ENCODE measurements at places on chromosomes 13 and 19.
A peak's percentile ranks its signal among the peaks of the same experiment; 100 is the strongest.

DNA sequence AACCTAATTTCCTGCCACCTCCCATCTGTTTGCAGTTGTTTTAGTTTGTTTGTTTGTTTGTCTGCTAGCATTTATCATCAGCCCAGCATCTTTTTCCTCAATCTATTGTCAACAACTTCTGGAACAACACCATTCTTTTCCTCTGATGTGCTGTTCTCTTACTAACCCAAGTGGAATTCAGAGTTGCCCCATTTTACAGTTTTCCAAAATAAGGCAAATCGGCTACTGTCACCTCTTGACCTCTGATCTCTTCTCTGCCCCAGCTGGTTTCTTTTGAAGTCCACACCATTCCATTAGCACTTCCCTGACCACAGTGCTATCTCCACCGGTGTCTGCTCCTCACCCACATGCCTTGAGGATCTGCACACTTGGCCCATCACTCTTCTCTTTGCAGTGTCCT, 102.4 kb downstream of the EFNB2 start:
- no peaks in the 10 kb centered on the region for H3K36me3 ChIP-seq
- H3K27me3 ChIP-seq: no peaks in the 10 kb centered on the region
- no peaks in the 10 kb centered on the region for H3K4me1 ChIP-seq
- H3K27ac ChIP-seq: no peak overlapping the region
- no peak for DNase-seq

DNA sequence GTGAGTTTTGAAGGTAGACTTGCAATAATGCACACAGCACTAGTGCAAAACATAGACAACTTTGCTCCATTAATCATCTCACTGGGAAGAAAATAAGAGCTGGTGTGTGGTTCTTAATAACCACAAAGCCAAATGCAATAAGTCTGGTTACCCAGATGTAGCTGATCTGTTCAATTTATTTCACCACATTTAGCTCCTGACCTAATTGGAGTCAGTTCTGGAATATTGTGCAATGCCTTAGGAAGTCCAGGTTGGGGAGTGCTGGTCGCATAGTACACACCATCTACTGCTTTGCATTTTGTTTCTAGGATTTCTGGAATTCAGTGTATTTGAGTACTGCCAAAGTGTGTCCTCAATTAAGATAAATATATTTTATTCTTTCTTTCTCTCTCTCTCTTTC, 483.3 kb upstream of the SPRY2 start:
- no peak overlapping the region for H3K4me3 ChIP-seq
- H3K4me1 ChIP-seq: no peaks in the 10 kb centered on the region

DNA sequence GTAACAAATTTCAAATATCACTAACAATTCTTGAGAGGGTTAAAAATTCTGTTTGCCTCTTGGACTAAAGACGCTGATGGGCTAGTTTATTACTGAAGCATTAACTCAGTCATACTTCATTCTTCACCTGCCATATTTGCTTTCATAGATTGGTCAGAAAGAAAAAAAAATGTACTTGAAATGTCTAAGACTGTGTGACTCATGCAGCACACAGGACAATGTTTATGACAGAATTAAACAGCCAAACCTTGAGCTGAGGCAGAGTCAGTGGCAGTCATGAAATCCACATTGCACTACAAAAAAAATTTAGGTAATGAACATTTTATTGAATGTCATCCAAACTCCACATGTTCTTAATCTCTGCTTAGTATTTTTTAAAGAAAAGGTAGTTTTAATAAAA, 135.6 kb downstream of the PRR20E start:
- no peak overlapping the region for H3K27ac ChIP-seq
- no peak for DNase-seq
- H3K4me1 ChIP-seq: no peaks in the 10 kb centered on the region
- no peaks in the 10 kb centered on the region for H3K27me3 ChIP-seq
- H3K4me3 ChIP-seq: no peak overlapping the region
- no peaks in the 10 kb centered on the region for H3K36me3 ChIP-seq

DNA sequence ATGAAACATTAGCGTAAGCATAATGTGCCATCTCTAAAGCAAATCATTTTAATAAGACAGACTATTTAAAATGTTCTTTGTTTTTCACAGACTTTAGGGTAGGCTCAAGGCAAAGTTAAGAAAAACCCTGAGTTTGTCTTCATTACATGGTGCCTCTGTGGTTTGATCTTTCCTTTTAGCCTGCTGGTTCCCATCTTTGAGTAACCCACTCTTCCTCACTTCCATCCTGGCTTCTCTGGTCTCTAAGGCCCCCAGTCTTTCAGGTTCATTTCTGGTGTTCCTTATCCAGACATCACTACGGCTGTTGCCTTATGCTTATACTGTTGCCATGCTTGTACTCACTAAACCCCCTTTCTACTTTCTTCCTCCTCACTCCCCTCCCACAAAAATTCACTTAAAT, 38.4 kb downstream of the DACH1 start:
- H3K4me1 ChIP-seq: no peaks in the 10 kb centered on the region
- no peaks in the 10 kb centered on the region for H3K27me3 ChIP-seq
- no peaks in the 10 kb centered on the region for H3K36me3 ChIP-seq
- DNase-seq: no peak
- no peak overlapping the region for H3K27ac ChIP-seq
- H3K4me3 ChIP-seq: no peak overlapping the region

DNA sequence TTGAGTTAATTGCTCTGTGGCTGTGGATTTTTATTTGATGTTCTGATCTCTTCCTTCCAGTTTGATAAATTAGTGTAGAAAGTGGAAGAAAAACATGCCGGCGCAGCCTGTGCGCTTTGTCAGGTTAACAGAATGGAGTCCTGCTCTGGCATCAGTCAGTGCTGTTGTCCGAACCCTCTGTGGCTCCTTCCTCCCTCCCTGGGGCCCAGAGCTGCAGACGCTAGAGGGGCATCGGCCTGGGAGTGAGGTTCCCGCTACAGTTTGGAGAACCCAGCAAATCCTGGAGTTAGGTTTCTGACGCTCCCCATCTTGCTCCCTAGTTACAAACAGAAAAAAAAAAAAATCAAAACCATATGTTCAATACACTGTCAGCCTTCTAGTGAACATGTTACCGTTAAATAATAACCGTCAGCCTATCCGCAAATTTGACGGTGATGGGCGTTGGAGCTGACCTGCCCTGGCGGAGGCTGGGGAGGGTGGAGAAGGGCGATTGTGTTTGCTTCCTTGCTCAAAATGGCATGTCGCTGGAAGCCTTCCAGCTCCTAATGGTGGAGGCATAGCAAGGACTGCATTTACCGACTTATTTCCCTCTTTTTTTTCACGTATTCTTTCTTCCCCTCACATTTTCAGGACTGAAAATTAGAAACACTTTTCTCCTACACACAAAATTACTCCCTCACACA, 13.6 kb downstream of the MBNL2 start:
- peaks cover 13% of the 10 kb centered on the region for H3K36me3 ChIP-seq
- H3K27me3 ChIP-seq: no peaks in the 10 kb centered on the region
- peaks cover 8% of the 10 kb centered on the region for H3K4me1 ChIP-seq
- H3K27ac ChIP-seq: no peak overlapping the region
- DNase-seq: no peak

GRCh38 chr19:40274585-40275544, 10.3 kb downstream of the AKT2 start:
- no peak overlapping the region for H3K27ac ChIP-seq
- no peaks in the 10 kb centered on the region for H3K27me3 ChIP-seq
- H3K36me3 ChIP-seq: no peaks in the 10 kb centered on the region
- H3K4me1 ChIP-seq: peaks cover 38% of the 10 kb centered on the region
- peak; percentile 68 for DNase-seq

DNA sequence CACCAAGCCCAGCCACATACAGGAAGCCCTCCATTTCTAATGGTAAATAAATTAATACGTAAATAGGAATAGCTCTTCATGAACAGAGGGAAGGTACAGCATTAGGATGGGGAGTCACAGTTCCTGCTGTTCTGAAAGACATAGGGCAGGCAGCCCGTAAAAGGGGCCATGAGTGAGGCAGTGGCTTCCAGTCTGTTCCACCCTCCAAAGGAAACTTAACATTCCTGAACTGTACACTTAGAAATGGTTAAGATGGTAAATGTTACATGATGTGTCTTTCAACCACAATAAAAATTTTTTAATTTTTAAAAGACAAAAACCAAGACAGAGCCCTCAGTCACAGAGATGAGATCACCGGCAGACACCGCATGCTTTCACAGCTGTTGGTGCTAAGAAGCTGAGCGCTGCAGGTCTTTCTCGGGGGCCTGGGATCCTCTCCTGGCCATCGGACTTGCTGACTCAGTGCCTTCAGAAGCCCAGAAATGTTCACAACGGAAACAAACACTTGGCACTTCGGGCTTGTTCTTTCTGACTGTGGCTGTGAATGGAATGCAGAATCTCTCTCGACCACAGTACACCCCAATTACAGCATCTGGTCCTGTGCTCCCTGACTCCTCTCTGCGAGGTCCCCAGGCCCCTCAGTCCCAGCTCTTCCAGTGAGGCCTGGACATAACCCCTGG, 36.4 kb downstream of the EPS15L1 start:
- no peak overlapping the region for H3K27ac ChIP-seq
- DNase-seq: no peak
- H3K4me3 ChIP-seq: no peak overlapping the region
- H3K36me3 ChIP-seq: peaks cover 51% of the 10 kb centered on the region

GRCh38 chr19:44092108-44092507, 2.1 kb upstream of the ZNF224 start:
- no peak for DNase-seq
- no peak overlapping the region for H3K4me3 ChIP-seq

DNA sequence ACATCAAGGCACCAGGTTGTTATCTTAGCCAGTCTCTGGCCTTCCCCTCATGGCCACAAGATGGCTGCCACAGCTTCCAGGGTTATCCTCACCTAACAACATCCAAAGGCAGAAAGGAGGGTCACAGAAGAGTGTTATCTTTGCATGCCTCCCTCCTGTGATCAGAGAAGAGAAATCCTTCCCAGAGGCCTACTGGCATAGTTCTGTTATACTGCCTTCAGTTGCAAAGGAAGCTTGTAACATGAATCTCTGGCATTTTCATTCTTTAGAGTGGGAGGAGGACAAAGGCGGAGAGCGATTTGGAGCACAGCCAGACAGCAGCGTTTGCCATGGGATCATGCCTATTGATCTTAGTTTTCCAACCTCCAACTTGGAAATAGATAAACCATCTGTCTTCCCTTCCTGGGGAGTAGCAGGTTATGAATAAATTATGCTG, 135.7 kb downstream of the DNAJC15 start:
- no peak for DNase-seq
- no peak overlapping the region for H3K4me3 ChIP-seq
- no peak overlapping the region for H3K27ac ChIP-seq

DNA sequence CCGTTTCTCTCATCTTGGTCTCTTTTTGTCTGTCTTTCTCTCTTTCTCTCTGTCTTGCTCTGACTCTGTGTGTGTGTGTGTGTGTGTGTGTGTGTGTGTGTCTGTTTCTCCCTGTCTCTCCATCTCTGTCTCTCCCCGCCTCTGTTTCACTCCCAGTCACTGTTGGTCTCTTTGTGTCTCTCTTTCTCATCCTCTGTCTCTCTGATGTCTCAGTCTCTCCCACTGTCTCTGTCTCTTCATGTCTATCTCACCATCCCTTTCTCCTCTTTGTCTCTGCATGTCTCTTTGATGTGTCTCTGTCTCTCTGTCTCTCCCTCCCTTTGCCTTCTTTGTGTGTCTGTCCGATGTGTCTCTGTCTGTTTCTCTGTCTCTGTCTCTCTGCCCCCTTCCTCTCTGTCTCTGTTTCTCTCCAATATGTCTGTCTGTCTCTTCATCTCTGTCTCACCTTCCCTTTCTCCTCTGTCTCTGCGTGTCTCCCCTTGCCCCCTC, 2.5 kb downstream of the NFIC start:
- DNase-seq: no peak
- H3K36me3 ChIP-seq: no peaks in the 10 kb centered on the region
- H3K4me1 ChIP-seq: peaks cover 24% of the 10 kb centered on the region
- no peak overlapping the region for H3K4me3 ChIP-seq

DNA sequence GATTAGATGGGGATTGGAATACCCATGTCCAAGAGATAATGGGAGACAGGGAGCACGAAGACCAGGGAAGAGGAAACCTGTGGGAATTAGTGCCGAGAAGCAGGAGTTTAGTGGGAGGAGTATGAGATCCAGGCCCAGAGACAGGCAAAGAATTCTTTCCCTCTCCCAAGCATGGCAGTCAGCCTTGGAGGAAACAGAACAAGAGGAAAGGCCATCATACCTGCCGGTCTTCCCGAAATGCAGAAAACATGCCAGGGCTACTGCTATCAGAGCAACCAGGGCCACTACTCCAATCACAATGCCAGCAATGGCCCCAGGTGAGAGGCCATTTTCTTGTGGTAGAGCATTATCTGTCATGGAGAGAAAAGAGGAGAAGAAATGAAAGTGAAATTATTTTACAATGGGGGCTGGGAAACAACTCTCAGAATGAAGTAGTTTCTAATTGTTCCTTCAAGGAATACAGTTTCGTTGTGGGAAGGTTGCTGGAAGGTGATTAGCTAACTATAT, 16.1 kb downstream of the CEACAM1 start:
- H3K27ac ChIP-seq: no peak overlapping the region
- H3K36me3 ChIP-seq: peaks cover 9% of the 10 kb centered on the region
- peaks cover 3% of the 10 kb centered on the region for H3K4me1 ChIP-seq
- DNase-seq: no peak

GRCh38 chr13:50685956-50686355, 157.5 kb downstream of the DLEU7 start:
- H3K4me1 ChIP-seq: no peaks in the 10 kb centered on the region
- no peak overlapping the region for H3K4me3 ChIP-seq
- DNase-seq: no peak

GRCh38 chr19:46394402-46394797, 19.0 kb downstream of the CCDC8 start:
- no peak overlapping the region for H3K27ac ChIP-seq
- no peak overlapping the region for H3K4me3 ChIP-seq
- H3K36me3 ChIP-seq: peaks cover 11% of the 10 kb centered on the region
- H3K4me1 ChIP-seq: no peaks in the 10 kb centered on the region

GRCh38 chr13:50627111-50627510, 216.4 kb downstream of the DLEU7 start:
- H3K4me1 ChIP-seq: no peaks in the 10 kb centered on the region
- H3K27me3 ChIP-seq: no peaks in the 10 kb centered on the region
- no peaks in the 10 kb centered on the region for H3K36me3 ChIP-seq

DNA sequence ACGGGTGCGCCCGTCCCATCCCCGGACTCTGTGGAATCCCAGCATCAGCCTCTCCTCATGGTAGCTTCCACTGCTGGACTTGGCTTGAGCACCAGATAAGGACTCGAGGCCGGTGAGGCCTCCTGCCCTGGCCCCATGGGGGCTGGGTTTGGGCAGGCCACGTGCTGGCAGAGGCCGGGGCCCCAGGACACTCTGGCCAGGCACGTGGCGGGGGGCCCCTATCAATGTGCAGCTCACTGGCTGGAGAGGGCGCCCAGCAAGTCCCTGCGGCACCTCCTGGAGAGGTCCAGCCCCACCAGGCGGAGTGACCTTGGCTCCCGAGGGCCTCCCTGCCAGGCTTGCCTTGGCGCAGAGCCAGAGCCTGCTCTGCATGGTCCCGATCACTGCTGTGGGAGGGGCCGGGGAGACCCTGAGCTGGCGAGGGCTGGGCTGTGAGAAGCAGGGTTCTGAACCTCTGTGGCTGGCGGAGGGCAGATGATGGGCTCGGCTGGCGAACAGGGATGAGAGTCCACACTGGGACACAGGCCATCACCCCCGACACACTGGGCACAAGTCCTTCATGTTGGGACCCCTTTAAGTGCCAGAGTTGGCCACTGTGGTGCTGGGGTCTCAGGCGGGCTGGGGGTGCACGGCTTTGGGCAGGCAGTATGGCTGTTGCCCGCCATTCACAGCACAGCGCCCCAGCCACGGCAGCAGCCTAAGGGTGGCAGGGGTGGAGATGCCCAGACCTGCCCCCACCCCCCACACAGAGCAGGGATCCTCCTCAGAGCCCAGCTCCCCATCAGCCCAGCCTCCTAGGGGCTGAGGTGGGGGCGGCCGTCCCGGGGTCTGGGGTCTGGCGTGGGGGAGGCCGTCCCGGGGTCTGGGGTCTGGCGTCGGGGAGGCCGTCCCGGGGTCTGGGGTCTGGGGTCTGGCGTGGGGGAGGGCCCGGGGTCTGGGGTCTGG, 19.1 kb downstream of the CEBPG start:
- no peaks in the 10 kb centered on the region for H3K36me3 ChIP-seq
- no peak overlapping the region for H3K4me3 ChIP-seq
- no peak for DNase-seq
- H3K4me1 ChIP-seq: no peaks in the 10 kb centered on the region
- no peak overlapping the region for H3K27ac ChIP-seq
